Hematopoietic multipotent progenitor cell (in vitro differentiated cells): ENCODE measurements at places on chromosomes 16 and 17. TPM values are rescaled to one million over a fixed set of nuclear protein-coding genes. Genes with fewer than 3 reads are reported as not detected.

BICDL2 gene
- total RNA-seq = not detected

KRT33B gene
- not detected for total RNA-seq

P2RX1 gene
- total RNA-seq = 160 TPM

ALOX15B gene
- 5.1 TPM for total RNA-seq

DNA sequence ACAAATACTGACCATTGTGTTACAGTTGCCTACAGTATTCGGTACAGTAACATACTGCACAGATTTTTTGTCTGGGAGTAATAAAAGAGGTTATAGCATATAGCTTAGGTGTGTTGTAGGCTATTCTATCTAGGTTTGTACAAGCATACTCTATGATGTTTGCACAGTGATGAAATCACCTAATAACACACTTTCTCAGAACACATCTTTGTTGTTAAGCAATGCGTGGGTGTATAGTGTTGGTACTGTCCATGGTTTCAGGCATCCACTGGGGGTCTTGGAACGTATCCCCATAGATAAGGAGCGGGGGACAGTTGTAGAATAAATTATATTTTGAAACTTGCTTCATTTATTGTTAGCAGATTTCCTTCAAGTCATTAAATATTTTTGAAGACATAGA, 293.3 kb upstream of the TBX2 start:
- no peak for DNase-seq

DNA sequence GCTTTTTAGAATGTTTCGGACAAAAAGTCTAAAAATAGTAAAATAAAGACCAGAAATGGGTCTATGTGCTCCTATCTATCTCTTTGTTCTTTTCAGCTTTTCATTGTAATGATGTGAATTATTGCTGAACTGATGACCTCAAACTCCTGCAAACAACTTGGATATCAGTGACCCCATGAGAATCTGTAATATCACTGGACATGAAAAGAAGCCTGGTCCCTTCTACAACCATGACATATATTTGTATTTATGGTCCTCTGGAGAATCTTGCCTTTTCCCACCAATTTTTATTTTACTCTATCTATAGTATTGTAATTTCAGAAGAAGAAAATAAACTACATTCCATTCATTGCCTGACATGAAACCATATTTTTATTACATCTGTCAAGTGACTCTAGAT, 740.7 kb upstream of the CA10 start:
- DNase-seq = no peak

- DNase-seq = no peak
These were observed 669 bp downstream of the RNF167 start for GRCh38 chr17:4940555-4941318.

DNA sequence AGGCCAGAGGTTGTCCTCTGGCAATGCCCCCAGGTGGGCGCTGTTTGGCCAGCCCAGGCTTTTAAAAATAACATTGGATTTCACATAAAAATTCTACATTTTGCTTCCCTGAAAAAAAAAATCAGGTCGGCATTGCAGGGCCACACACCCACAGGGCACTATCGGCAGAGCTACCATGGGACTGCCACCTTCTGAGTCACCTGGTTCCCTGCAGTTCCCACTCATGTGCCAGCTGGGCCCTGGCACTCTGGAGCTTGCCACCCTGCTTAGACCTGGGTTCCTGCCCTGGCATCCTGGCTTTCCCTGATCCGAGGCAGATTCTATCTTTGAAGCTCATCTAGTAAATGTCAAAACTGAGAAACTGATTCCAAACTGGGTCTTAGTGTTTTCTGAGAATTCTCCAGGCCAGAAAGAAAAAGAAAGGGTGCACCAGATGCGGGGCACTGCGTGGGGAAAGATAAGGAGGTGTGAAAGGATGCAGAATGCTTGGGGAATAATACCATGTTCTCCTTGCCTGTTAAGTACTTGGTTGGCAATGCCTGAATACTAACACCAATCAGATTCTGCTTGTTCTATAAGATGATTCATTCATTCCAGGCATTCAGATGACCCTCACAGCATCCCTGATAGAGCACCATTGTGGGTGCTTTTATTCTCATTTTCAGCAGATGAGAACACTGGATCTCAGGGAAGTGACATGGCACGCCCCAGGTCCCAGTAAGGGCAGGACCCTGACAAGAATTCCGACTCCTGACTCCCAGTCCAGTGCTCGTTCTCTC, 51.8 kb downstream of the RAI1 start:
- no peak for DNase-seq

DNA sequence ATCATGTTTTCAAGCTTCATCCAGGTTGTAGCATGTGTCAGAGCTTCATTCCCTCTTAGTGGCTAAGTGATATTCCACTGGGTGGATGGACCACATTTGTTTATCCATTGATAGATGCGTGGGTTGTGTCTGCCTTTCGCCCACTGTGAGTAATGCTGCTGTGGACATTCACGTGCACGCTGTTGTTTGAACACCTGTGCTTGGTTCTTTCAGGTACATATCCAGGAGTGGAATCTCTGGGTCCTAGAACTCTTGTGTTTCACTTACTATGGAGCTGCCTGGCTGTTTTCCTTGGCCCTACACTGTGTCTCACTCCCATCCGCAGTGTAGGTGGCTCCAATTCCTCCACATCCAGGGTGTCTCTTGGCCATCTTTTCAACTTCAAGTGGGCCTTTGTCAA, 224.2 kb downstream of the C16orf95 start:
- DNase-seq = no peak

DNA sequence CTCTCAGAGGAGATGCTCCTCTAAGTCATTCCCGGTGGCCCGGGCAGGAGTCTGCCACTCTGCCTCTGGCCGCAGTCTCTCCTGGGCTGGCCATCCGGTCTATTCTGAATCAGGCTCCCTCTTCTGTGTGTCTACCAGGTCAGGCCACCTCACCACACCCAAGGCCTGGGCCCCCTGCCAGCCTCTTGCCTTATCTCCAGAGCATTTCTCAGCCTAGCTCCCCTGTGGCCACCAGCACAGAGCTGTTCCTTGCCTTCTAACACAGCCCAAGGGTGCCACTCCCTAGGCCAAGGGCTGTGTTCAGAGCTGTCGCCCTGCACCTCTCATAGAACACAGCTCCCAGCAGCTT, 55.3 kb downstream of the MYO18A start:
- no peak for DNase-seq
